ENCODE measurements at places on chromosomes 1 and 21.
A peak's percentile ranks its signal among the peaks of the same experiment; 100 is the strongest.

DNA sequence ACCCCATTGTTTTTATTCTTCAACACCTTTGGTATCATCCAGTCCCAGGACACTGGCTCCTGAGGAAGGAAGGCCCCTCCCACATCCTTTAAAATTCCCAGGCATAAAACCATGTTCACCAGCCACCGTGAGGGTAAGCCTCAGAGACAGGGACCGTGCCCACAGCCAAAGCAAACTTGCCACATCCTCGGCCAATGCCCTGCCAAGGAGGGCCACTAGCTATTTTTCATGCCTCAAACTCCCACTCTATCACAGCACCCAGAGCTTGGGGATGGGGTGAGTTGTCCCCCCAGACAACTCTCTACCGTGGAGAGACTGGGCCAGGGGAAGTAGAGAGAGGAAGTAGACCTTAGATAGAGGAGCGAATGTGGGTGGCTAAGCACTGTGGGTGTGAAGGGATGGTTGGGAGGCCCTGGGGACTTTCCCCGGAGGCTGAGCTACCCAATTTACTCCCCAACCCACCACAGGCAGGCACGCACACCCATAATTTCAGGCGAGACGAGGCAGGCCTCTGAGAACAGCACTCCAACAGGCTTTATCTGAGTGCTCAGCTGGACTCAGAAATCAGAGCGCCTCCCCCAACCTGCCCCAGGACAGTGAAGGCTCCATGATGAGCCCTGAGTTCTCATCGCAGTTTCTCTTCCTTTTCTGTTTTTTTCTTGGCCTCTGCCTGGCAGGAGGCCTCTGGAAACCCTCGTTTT lies 15.9 kb upstream of the BTG2 start:
- no peak for DNase-seq

GRCh38 chr1:221206076-221206475 lies 326.8 kb downstream of the HLX start:
- DNase-seq = no peak

GRCh38 chr21:35016071-35016470 lies 33.0 kb downstream of the RUNX1 start:
- DNase-seq = no peak

DNA sequence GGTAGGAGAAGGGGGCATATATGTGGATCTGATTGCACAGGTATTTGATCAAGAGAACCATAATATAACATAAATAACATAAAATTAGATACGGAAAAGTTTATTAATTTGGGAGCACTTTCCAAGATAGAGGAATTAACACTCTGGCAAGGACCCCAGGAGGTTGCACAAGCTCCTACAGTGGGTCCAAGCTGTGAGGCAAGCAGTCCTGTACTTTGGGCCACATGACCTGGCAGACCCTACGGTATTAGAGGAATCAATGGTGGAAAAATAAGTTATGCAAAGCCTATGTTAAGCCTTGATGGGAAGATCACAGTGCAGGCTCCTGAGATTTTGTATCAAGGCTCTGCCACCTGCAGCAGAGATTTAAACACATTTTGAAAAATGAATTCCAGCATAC lies 220.1 kb downstream of the COL24A1 start:
- DNase-seq = no peak

DNA sequence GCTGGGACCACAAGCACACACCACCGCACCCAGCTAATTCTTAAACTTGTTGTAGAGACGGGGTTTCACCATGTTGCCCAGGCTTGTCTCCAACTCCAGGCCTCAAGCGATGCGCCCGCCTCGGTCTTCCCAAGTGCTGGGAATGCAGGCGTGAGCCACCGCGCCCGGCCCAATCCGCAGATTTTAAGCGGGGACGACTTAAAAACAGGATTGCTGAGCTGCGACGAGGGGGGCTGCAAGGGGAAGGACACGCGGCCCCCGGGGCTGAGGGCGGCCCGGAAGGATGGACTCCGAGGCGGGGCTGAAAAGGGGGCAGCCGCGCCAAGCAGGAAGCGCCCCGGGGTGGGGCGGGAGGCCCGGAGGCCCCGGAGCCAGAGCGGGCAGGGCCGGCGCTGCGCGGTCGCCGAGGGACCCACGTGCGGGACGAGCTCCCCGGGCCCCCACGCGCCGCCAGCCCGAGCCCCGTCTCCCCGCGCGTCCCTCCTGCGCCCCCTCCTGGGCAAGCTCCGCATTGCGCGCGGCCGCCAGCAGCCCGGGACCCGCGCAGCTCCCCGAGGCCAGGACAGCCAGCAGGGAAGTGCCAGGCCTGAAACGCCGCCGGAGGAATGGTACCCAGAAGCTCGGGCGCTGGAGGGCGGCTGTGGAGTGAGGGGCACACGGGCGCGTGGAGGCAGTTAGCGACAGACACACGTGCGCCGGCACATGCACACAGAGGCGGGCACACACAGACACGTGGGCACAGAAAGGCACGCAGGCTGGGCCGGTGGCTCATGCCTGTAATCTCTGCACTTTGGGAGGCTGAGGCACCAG lies 5.5 kb upstream of the PRKCZ start:
- DNase-seq = peak; percentile 45

GRCh38 chr1:100629391-100629790 lies 90.2 kb upstream of the VCAM1 start:
- peak; percentile 59 for DNase-seq

Data from M059J (cell line).